ENCODE measurements at places on chromosomes 7 and 10.

GRCh38 chr10:114245121-114245791 is 6.2 kb downstream of the VWA2 start:
- DNase-seq, result no peak

- no peak for DNase-seq
Observed at GRCh38 chr7:85125651-85126131, 61.2 kb downstream of the SEMA3D start.

GRCh38 chr10:84416245-84416555 is 87.8 kb downstream of the CCSER2 start:
- no peak for DNase-seq

- DNase-seq, result no peak
Observed at GRCh38 chr10:98266647-98267046, 1.3 kb downstream of the LOXL4 start.

GRCh38 chr7:116377721-116378120 is 121.8 kb upstream of the CAV2 start:
- no peak for DNase-seq

- no peak for DNase-seq
Observed at GRCh38 chr10:28298951-28299350, 3.9 kb downstream of the MPP7 start.

GRCh38 chr7:71775648-71776047 is 636.5 kb downstream of the CALN1 start:
- no peak for DNase-seq

- no peak for DNase-seq
Observed at GRCh38 chr10:21754410-21755011, 220.5 kb downstream of the MLLT10 start.

DNA sequence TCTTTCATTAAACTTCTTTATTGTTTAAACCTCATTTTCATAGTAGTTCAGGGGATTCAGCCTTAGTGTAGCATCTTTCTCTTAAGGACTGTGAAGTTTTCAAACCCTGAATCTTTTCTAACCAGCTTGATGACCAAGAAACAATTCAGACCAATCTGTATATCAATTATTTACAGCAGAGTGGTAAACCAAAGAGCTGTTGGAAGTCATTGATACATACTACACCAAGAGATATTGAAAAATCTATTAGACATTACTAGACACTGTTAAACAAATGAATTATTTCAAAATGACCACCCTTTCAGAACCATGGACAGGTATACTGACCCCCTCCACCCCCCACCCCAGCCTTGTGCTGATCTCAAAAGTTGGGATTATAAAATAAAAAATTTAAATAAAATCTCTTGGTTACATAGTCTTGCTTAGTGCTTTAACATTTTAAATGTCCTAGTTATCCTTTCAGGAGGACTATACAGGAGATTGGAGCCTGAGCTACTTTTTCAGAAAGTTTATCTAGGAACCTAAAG is 143.9 kb upstream of the LSM8 start:
- DNase-seq, result no peak

DNA sequence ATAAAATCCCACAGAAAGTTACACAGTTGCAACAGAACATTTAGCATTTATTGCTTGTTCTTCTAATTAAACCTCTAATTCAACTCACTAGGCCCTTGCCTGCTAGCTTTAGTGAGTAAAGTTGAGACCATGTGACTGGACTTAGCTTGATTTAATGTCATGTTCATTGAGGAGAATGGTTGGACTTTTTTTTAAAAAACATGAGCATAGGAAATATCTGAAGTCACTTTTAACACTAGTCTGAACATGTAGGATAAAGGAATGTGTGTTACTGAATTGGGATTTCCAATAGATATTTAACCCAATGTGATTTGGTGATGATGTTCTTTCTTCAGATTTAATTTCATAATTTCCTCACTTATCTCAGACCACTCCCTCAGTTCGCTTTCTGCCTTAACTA is 24.6 kb upstream of the GLCCI1 start:
- DNase-seq, result no peak

GRCh38 chr7:77989981-77990566 is 191.5 kb downstream of the PHTF2 start:
- DNase-seq, result peak; percentile 42

- DNase-seq, result no peak
Observed at GRCh38 chr10:115572740-115573455, 479.7 kb downstream of the ATRNL1 start.

GRCh38 chr10:120749072-120749471 is 102.1 kb upstream of the WDR11 start:
- DNase-seq, result no peak

DNA sequence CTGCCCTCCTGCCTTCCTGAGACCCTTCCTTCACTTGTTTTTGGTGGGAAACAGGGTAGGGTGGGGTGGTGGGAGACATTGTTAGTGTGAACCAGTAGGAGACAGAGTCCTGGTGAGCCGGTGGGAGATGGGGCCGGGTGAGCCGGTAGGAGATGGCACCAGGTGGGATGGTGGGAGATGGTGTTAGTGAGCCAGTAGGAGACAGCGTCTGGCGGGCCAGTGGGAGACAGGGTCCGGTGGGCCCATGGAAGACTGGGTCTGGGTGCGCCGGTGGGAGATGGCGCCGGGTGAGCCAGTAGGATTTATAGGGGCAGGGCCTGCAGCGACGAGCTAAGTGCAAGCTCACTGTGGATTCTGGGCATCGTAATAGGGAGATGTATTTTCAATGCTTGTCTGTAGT is 116.8 kb downstream of the TRRAP start:
- no peak for DNase-seq

DNA sequence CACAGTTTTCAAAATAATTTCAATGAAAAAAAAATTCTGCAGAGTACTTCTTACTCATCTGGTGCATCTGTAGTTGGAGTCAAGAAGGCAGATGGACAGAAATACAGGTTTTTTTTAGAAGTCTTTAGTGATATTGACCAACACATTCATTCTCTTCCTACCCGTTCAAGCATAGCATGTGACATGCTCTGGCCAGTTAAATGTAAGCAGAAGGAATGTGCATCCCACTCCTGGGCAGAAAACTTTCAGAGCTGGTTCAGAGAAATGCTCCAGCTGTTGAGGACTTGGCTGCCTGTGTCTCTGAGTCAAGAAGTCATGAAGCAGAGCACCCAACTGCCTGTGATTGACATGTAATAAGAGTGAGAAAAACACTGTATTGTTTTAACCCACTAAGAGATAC is 665.3 kb upstream of the IGFBP3 start:
- no peak for DNase-seq

DNA sequence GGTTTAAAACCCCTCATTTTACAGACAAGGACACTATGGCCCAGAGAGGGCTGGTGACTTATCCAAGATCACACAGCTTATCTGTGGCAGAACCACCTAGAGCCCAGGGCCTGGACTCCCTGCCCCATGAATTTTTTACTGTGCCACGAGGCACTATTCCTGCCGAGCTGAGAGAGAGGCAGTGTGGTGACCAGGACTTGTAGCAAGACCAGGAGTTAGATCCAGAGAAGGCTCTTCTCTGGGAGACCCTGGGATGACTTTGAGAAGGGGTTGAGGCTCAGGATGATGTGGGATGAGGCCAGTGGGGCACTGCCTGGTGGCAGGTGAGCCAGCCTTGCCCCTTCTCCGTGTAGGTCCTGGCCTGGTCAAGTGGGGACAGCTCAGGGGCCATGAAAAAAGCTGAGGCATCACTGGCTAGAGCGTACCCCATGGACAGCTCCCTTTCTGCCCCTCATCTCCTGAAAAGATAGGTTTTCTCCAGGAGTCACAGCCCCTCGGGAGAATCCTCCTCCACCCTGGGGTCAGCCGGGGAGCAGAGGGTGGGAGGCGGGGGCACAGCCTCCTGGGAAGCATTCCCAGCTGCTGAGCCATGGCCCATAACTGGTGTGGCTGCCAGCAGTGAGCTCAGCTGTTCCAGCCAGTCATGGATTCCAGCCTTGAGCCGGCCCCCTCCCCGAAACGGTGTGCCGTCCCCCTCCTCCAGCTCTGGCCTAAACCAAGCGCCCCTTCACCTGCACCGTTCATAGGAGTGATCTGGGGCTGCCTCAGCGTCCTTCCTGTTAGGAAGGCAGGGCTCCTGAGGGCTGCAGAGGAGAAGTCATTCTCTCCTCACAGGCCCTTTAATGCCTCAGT is 5.8 kb downstream of the FLNC start:
- no peak for DNase-seq

DNA sequence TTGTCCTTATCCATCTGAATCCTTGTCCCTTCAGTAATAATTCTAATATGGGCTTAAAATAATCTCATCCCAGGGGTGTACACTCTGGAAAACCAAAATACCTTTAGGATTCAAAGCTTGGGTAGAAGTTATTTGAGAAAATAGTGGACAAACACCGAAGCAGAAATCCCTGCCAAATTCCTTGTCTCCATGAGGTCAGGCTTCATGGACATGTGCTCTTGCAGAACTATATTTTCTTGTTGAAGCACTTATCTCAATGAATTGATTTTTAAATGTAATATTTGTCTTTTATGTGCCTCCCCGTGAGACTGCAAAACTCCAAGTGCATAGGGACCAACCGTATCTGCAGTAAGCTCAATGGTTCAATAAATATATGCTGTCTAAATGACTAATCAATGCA is 1153.3 kb upstream of the AUTS2 start:
- no peak for DNase-seq

DNA sequence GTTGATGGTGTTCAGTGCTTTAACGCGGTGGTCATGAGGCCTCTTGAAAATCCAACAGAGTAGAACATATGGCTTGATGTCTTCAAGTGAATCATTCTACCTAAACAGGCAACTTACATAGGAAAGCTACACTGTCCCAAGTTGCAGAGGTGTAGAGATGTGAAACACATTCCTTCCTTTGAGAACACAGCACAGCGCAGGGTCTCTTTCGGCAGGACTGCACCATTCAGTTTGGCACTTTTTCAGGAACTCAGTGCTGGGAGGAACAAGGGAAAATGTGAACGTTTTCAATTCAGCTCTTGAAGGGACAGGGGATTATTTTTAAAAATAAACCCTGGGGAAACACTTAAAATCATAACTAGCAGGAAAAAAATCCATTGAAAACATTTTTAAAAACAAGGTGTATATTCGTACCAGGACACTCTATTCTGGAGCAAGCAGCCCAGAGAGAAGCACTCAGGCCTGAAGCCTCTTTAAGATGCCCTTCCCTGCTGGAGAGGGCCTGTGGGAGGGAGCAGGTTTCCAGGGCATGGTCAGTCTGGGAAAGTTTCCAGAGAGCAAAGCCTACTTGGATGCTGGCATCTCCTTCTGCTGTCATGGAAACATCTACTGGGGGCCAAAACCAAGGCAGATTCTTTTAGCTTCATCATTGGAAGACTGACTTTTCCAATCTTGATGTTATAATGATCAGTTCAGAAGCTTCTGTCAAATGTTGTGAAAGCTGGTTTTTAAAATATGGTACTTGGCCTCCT is 60.4 kb upstream of the NPVF start:
- no peak for DNase-seq

DNA sequence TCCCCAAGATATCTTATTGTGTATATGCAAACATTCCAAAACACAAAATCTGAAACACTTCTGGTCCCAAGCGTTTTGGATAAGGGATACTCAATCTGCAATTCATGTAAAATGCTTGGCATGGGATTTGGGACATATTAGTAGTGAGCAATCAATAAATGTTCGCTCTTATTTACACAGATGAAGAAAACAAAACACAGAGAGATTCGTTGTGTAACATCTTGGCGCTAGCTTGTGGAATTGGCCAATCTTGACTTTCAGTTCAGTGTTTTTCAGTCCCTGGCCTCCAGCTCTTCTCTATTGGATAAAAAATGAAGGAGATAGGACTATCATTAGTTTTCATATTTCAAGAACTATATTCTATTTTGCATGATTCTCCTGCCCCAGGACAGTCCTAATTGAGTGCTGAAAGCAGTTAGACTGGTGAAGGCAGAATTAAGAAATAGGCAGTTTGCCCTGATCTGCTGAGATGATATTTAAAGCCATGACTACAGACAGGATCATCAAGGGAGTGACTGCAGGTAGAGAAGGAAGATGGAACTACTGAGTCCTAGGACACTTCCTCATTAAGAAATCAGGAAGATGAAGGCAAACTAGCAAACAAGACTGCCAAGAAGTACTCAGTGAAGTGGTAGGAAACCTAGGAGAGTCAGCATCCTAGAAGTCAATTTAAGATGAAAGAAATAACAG is 1.8 kb downstream of the PNLIPRP3 start:
- DNase-seq, result no peak

DNA sequence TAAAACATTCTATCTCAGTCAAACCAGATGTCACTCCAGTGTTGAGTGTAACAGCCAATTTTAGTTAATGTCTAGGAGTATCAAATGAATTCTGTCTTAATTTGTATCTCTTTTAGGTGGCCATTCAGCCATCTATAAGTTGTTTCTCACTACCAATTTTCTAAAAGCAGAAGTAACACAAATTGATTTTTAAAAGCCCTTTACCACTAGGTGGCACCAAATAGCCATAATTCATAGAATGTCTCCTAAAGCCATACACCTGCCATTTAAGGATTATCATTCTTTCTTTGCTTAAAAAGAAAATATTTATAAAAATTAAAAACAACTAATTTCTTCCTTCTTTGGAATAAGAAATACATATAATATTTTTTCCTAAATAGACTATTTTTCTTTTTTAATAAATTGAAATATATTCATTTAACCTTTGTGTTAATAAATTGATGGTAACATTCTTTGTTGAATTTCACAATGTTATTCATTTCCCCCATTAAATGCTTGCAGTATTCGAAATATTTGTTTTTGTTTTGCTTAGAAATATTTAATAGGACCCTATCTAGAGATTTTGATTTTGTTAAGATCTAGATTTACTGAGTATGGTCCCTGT is 107.8 kb upstream of the PPP1R3A start:
- DNase-seq, result no peak

GRCh38 chr7:148623586-148624282 is 33.2 kb downstream of the C7orf33 start:
- DNase-seq, result no peak

GRCh38 chr7:88965371-88965770 is 169.8 kb upstream of the TEX47 start:
- no peak for DNase-seq

DNA sequence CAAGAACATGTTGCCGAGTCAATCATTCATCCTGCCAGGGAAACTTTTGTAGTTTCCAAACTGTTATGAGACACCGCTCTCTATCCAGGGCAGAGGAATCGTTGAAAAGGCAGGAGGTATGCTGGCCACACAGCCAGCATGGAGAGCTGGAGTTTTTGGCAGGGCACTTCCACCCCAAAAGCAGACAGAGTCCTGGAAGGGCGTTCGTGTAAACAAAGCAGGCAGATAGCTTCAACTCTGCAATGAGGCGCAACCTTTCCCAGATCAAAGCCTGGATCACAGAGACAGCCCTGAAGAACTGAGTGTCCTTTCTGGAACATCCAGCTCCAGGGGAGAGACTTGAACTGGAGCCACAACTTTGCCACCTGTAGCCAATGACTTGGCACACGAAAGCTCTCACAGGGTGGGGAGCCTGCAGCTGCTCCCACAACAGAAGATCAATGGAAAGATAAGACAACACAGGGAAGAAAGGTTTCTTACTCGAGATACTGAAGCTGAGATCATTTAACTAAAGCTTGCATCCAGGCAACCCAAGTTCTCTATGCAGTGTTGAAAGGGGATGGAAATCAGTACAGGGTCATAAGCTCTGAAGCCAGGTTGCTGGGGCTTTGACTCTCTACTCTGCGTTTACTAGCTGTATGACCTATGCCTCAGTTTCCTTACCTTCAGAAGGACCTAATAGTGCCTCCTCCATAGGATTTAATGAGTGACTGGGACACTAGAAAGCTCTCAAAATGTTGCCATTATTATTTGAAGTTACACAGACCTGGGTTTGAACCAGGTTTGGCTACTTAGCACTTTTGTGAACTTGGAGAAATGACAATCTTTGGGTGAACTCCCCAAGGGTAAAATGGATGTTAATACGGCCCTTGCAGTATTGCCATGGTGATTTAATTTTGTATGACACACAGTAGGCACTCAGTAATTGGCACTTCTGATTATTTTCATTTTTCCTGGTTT is 434.8 kb upstream of the NPVF start:
- no peak for DNase-seq

All from activated T-cell treated with anti-CD3 and anti-CD28 coated beads, Interleukin-2, amount 50 U/mL, for 48 hours (primary cell).